ENCODE measurements at places on chromosomes 12 and 14. TPM values are rescaled to one million over a fixed set of nuclear protein-coding genes. Genes with fewer than 3 reads are reported as not detected.

DNA sequence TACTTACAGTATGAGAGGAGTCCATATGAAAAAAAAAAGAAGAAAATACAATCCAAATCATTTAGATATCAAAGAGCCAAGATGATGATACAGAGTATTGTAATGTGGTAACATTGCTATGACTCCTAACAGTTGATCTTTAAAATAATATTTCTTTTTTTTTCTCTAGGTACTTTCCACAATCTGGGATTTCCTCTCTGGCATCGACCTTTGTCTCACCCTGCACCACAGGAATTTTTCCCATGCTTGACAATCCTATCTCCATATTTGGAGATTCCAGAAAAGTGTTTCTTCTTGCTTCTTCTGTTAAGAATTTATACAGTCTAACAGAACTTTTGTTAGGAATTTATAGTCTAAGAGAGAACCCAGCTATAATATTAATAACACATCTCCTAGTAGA lies 184.4 kb downstream of the ITPR2 start:
- no peak overlapping the region for H3K4me3 ChIP-seq
- H3K27ac ChIP-seq, result no peak overlapping the region
- H3K4me1 ChIP-seq, result peaks cover 3% of the 10 kb centered on the region
- no peak for DNase-seq

Gene TTC7B
- total RNA-seq, result 93.5 TPM

GRCh38 chr12:57309420-57309819 lies 58.4 kb upstream of the STAC3 start:
- H3K27ac ChIP-seq, result no peak overlapping the region
- H3K4me1 ChIP-seq, result no peaks in the 10 kb centered on the region
- no peak overlapping the region for H3K4me3 ChIP-seq
- H3K36me3 ChIP-seq, result peaks cover 2% of the 10 kb centered on the region
- no peak for DNase-seq

DNA sequence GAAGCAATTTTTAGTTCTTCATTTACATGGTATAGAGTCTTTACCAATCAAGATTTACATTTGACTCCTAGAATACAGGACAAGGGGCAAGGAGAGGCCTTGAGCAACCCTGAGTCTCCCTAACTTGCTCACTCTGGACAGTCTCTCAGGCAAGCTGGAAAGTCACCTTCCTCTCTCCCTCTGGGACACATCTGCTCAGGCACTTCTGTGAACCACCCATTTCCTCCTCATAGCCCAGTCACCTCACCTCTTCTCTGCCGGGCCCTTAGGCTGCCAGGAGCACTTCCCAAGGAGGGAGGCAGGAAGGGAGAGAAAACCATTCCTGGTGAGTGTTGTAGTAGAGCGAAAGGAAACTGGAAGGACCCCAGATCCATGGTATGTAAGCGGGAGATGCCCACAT lies 202.8 kb downstream of the TTC7B start:
- peaks cover 25% of the 10 kb centered on the region for H3K36me3 ChIP-seq
- no peak for DNase-seq
- H3K27me3 ChIP-seq, result peaks cover 4% of the 10 kb centered on the region
- peak overlapping the region; percentile 91 for H3K27ac ChIP-seq
- no peak overlapping the region for H3K4me3 ChIP-seq
- peaks cover 57% of the 10 kb centered on the region for H3K4me1 ChIP-seq

- peaks cover 6% of the 10 kb centered on the region for H3K27me3 ChIP-seq
- peaks cover 9% of the 10 kb centered on the region for H3K4me1 ChIP-seq
- H3K4me3 ChIP-seq, result no peak overlapping the region
- H3K36me3 ChIP-seq, result no peaks in the 10 kb centered on the region
- H3K27ac ChIP-seq, result no peak overlapping the region
These were observed 43.6 kb upstream of the APPL2 start for GRCh38 chr12:105279460-105280056.

GRCh38 chr14:87491816-87492215 lies 501.2 kb downstream of the GALC start:
- no peaks in the 10 kb centered on the region for H3K36me3 ChIP-seq
- no peak for DNase-seq
- H3K27me3 ChIP-seq, result no peaks in the 10 kb centered on the region
- no peak overlapping the region for H3K4me3 ChIP-seq
- no peak overlapping the region for H3K27ac ChIP-seq
- no peaks in the 10 kb centered on the region for H3K4me1 ChIP-seq

DNA sequence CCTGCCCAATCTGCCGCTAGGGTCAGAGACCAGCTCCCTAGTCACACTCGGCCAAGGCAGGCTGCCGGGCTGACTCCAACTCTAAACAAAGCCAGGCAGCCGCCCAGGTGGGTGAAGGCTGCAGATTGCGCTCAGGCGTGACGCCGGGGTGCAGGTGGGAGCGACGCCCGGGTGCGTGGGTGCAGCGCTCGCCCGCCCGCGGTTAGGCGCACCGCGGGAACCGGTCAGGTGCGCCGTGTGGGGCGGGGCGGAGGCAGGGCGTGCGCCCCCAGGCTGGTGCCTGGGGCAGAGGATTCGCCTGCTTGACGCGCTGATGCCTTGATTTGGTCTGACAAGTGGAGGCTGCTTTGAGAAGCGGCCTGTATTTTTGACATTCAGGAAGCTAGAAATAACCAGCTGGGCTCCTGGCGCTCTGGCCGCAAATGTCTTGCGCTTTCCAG lies 126.7 kb upstream of the HIF1A start:
- H3K4me1 ChIP-seq, result peaks cover 38% of the 10 kb centered on the region
- peak overlapping the region; percentile 19 for H3K27ac ChIP-seq
- peaks cover 8% of the 10 kb centered on the region for H3K27me3 ChIP-seq
- peaks cover 5% of the 10 kb centered on the region for H3K36me3 ChIP-seq
- peak overlapping the region; percentile 70 for H3K4me3 ChIP-seq
- DNase-seq, result peak; percentile 31

Gene HSPB8
- 2.7 TPM for total RNA-seq

- peaks cover 5% of the 10 kb centered on the region for H3K27me3 ChIP-seq
- no peak overlapping the region for H3K4me3 ChIP-seq
- H3K4me1 ChIP-seq, result no peaks in the 10 kb centered on the region
- peaks cover 4% of the 10 kb centered on the region for H3K36me3 ChIP-seq
These were observed 104.2 kb upstream of the RMST start for GRCh38 chr12:97358361-97358760.

DNA sequence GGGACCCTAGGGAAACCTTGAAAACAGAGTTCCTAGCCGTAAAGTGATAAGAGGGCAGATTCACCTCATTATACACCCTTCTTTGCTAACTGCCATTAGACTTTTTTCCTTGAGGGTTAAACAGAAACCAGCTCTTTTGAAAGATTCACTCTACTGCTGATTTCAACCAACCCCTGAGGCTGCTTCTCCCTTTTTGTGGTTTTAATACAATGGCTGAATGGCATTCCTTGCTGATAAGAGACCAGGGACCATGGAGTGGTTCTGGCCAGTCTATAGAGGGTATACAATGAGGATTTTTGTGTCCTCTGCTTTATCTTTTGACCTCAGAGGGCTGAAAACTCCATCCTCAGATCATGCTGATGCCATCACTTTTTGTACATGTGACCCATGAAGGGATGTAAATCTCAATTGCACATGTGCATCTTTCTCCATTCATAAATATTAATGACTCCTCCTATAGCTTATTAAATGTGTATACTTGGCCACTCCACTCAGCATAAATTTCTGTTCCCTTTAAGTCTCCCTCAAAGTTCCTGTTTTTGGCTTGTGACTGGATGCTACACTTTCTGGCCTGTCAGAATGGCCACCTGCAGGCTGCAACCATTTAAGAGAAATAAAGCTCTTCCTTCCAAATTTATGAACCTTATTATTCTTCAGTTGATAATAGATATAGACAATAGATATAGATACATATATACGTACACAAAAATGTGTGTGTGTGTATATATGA lies 233.8 kb upstream of the SEL1L start:
- H3K27me3 ChIP-seq, result no peaks in the 10 kb centered on the region
- H3K4me3 ChIP-seq, result no peak overlapping the region
- DNase-seq, result no peak
- no peaks in the 10 kb centered on the region for H3K4me1 ChIP-seq
- no peaks in the 10 kb centered on the region for H3K36me3 ChIP-seq
- no peak overlapping the region for H3K27ac ChIP-seq

Gene KRT75
- not detected for total RNA-seq

GRCh38 chr14:63960926-63961567 lies 108.2 kb downstream of the SYNE2 start:
- no peak for DNase-seq
- H3K27me3 ChIP-seq, result no peaks in the 10 kb centered on the region
- H3K4me3 ChIP-seq, result no peak overlapping the region
- H3K36me3 ChIP-seq, result peaks cover 4% of the 10 kb centered on the region
- H3K27ac ChIP-seq, result no peak overlapping the region

GRCh38 chr14:33282331-33283230 lies 343.9 kb downstream of the NPAS3 start:
- no peak overlapping the region for H3K27ac ChIP-seq
- H3K27me3 ChIP-seq, result no peaks in the 10 kb centered on the region
- H3K4me3 ChIP-seq, result no peak overlapping the region
- H3K4me1 ChIP-seq, result no peaks in the 10 kb centered on the region
- no peaks in the 10 kb centered on the region for H3K36me3 ChIP-seq

- H3K36me3 ChIP-seq, result no peaks in the 10 kb centered on the region
- DNase-seq, result no peak
- H3K4me3 ChIP-seq, result no peak overlapping the region
- no peaks in the 10 kb centered on the region for H3K27me3 ChIP-seq
- no peak overlapping the region for H3K27ac ChIP-seq
These were observed 67.4 kb upstream of the SLC38A2 start for GRCh38 chr12:46439793-46440511.

DNA sequence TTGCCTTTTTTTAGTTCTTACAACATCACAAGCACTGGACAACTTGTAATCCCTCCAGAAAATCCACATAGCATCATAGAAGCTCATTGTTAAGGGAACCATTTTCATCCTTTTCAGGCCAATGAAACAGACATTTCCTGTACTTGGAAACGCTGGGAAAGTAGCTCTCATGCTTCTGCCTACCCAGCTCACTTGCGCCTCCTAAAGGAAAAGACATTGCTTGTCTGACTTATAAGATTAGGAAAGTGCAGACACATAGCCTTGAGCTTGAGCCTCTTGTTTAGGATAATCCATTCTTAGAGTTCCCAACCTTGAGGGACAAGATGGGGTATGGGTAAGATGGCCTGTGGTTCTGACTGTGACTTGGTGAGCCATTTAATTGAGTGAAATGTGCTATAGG lies 589.5 kb downstream of the NOVA1 start:
- no peaks in the 10 kb centered on the region for H3K27me3 ChIP-seq
- H3K4me1 ChIP-seq, result no peaks in the 10 kb centered on the region
- no peak overlapping the region for H3K4me3 ChIP-seq
- H3K27ac ChIP-seq, result no peak overlapping the region
- peak; percentile 45 for DNase-seq

GRCh38 chr12:64687816-64688215 lies 71.4 kb downstream of the GNS start:
- H3K27ac ChIP-seq, result peak overlapping the region; percentile 2
- H3K4me3 ChIP-seq, result no peak overlapping the region
- H3K36me3 ChIP-seq, result peaks cover 19% of the 10 kb centered on the region

GRCh38 chr14:23054000-23054811 lies 3.1 kb downstream of the CDH24 start:
- peaks cover 11% of the 10 kb centered on the region for H3K4me1 ChIP-seq
- H3K36me3 ChIP-seq, result peaks cover 13% of the 10 kb centered on the region
- no peak overlapping the region for H3K27ac ChIP-seq
- peak; percentile 46 for DNase-seq
- no peak overlapping the region for H3K4me3 ChIP-seq

DNA sequence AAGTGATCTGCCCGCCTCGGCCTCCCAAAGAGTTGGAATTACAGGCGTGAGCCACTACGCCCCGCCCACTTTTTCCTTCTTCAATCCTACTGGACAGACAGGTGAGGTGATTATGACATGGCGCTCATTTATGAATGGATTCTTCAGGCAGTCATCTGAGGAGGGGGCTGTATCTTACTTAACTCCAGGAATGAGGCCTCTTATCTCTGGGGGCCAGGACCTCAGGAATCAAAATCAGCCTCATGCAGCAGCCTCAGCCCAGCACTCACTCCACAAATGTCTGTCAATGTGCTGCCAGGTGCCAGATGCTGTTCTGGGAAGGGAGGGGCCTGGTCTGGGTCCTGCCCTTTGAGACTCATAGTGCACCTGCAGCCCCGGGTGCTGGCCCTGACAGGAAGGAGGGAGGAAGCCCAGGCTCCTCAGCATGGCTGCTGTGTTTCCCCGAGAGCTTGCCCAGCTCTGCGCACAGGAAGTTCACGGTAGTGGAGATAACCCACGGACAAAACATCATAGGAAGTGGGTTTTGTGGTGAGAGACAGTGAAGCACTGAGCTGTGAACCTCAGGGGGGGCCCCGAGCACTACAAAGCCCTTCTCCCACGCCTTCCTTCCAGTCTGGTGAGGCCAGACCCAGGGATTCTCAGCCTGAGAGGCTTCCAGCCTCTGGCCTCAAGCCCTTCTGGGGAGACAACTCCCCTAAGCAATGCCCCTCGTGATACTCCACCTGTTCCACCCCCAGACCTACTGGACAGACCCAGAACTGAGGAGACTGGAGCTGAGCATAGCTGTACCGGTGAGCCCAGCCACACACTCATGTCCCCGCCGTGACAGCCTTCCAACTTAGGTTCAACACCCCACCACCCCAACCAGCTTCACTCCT lies 22.3 kb downstream of the GALNT6 start:
- peaks cover 8% of the 10 kb centered on the region for H3K36me3 ChIP-seq
- H3K27ac ChIP-seq, result peak overlapping the region; percentile 52
- H3K4me1 ChIP-seq, result peaks cover 33% of the 10 kb centered on the region
- H3K4me3 ChIP-seq, result no peak overlapping the region

DNA sequence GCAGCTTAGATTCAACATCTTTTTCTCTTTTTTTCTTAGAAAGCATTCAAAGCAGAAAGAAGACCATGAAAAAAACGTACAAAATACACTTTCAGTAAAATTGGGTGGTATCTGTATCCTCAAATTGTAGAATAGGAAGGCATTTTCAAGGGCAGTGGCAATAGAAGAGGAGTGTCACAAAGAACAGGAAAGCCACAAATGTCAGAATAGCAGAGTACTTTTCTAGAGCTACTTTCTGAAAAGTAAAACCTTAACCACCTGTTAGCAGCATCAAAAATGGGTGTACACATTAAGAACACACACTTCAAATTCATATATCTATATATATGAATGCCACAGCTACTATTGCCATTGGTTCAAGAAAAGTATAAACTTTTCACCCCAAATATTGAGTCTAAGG lies 412.1 kb upstream of the DCN start:
- no peaks in the 10 kb centered on the region for H3K36me3 ChIP-seq
- no peaks in the 10 kb centered on the region for H3K27me3 ChIP-seq
- no peaks in the 10 kb centered on the region for H3K4me1 ChIP-seq

DNA sequence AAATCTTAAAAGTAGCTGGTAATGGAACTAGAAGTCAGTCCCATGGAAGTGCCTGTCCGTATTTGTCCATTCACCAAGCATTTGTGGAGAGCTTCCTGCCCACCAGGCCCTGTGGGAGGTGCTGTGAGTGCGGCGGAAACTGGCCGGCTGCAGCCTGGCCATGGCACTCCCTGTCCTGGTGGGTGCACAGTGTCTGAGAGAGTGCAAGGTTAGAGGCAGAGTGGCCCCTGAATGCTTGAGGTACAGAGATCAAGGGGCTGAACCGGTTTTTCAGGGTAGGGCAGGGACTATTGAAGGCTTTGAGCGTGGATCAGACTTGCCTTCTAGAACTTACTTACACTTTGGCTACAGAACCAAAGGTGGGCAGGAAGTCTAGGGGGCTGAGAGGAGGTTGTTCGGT lies 92.9 kb downstream of the ESR2 start:
- peaks cover 3% of the 10 kb centered on the region for H3K27me3 ChIP-seq
- no peak overlapping the region for H3K4me3 ChIP-seq
- no peaks in the 10 kb centered on the region for H3K36me3 ChIP-seq
- no peak overlapping the region for H3K27ac ChIP-seq
- no peak for DNase-seq

GRCh38 chr14:58078471-58078870 lies 73.5 kb downstream of the ARMH4 start:
- DNase-seq, result no peak
- H3K4me3 ChIP-seq, result no peak overlapping the region

Measured in endothelial cell (in vitro differentiated cells).